ENCODE measurements at places on chromosomes 6 and 20. TPM values are rescaled to one million over a fixed set of nuclear protein-coding genes. Genes with fewer than 3 reads are reported as not detected.

The FLRT3 gene
- not detected for total RNA-seq

The PRICKLE4 gene
- total RNA-seq = not detected

The TIAM2 gene
- 4.7 TPM for total RNA-seq

The WDR27 gene
- total RNA-seq = 38.3 TPM

The MLN gene
- total RNA-seq = not detected

The VSX1 gene
- not detected for total RNA-seq

The MYLK4 gene
- 0.21 TPM for total RNA-seq

The SLC17A3 gene
- total RNA-seq = 0.21 TPM

The GTSF1L gene
- not detected for total RNA-seq

The RSPH9 gene
- total RNA-seq = 0.09 TPM

The WFDC6 gene
- not detected for total RNA-seq

The CGAS gene
- total RNA-seq = 37.5 TPM

The KCNG1 gene
- total RNA-seq = 0.42 TPM

The POM121L2 gene
- total RNA-seq = not detected

The NMBR gene
- not detected for total RNA-seq

The BMP7 gene
- not detected for total RNA-seq

The RAET1G gene
- total RNA-seq = not detected

The LY6G6F gene
- not detected for total RNA-seq

The ZNF391 gene
- 2.7 TPM for total RNA-seq

The PI16 gene
- total RNA-seq = 2.1 TPM

The TSHZ2 gene
- 29.8 TPM for total RNA-seq

The ENPP1 gene
- 0.73 TPM for total RNA-seq

The SLC17A2 gene
- not detected for total RNA-seq

The SLPI gene
- not detected for total RNA-seq

The PCK1 gene
- total RNA-seq = not detected

The EPPIN gene
- not detected for total RNA-seq

The SRMS gene
- not detected for total RNA-seq

The HSPA12B gene
- not detected for total RNA-seq

The DSN1 gene
- 34.8 TPM for total RNA-seq

The FAXC gene
- total RNA-seq = 0.65 TPM

The PSORS1C2 gene
- total RNA-seq = not detected

The HUS1B gene
- 1.8 TPM for total RNA-seq

The ERVFRD-1 gene
- total RNA-seq = 0.11 TPM

The MDFI gene
- total RNA-seq = not detected

The EFCAB8 gene
- 0.45 TPM for total RNA-seq

The HAO1 gene
- not detected for total RNA-seq

The CALHM6 gene
- 7.5 TPM for total RNA-seq

The MDN1 gene
- 54.0 TPM for total RNA-seq

The YTHDF1 gene
- 40.3 TPM for total RNA-seq

The RPS10 gene
- 2,080 TPM for total RNA-seq

The CDKAL1 gene
- 31.9 TPM for total RNA-seq

The EDN3 gene
- not detected for total RNA-seq

The PBOV1 gene
- not detected for total RNA-seq

The DEFB123 gene
- not detected for total RNA-seq

The SMPDL3A gene
- 0.29 TPM for total RNA-seq

Measured in activated T-helper 17 cell treated with anti-CD3 and anti-CD28 coated beads, Interleukin-2, amount 50 U/mL, for 72 hours (primary cell).